NCI-H2029 (cell line): ENCODE measurements at places on chromosomes 1 and 21.

GRCh38 chr1:194062962-194063361 is 876.5 kb upstream of the B3GALT2 start:
- no peak for DNase-seq

DNA sequence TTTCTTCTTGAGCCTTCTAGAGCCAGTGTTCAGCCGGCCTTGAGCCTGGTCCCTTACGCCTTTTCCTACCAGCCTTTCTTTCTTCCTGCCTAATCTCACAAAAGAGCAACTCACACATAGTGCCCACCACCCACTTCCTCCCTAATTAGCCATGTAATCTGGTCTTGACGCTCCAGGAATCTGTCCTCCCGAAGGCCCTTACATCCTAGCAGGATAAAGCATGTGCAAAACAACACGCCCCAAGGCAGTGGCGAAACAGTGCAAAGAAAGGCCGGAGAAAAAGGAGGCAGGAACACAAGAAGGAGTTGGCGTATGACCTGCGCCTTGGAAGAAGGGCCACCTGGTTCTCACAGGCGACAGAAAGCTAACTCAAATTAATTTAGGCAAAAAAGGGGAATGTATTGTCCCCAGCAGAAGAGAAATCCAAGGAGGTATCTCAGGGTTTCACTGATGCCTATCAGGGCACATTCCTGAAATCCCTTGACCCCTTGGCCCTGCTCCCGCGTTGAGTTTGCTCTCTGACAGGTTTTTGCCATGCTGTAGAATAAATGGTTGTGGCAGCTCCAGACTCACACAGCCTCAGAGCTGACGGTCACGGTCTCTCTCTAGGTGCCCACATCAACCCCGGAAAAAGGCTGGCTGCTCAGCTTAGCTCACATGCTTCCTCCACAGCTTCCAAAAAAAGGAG is 79.0 kb downstream of the ZNF281 start:
- DNase-seq, result no peak

GRCh38 chr21:42747276-42747701 is 93.9 kb downstream of the PDE9A start:
- DNase-seq, result no peak

- no peak for DNase-seq
Measured at GRCh38 chr1:182415789-182416188, 15.3 kb upstream of the TEDDM1 start.

DNA sequence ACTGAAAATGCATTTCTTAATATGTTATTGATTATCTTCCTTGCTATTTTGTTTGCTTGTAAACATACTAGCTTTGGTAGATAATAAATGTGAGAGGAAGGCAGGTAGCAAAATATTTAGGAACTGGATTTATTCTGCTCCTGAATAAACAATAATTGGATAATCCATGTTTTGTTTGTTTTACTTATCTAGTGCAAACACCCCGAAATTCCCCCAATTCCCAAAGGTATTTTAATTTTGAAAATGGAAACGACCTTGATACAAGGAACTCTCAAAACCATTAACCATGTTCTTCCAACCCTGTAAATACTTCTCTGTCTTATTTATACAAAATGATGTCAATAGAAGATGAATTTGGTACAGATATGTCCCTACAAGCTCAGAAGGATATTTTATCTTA is 3.0 kb downstream of the USH2A start:
- DNase-seq, result no peak

GRCh38 chr1:107405236-107405635 is 264.4 kb downstream of the NTNG1 start:
- no peak for DNase-seq

- no peak for DNase-seq
Measured at GRCh38 chr1:39431927-39432326, 59.5 kb upstream of the BMP8A start.

GRCh38 chr1:246306415-246307037 is 200.6 kb downstream of the SMYD3 start:
- no peak for DNase-seq

DNA sequence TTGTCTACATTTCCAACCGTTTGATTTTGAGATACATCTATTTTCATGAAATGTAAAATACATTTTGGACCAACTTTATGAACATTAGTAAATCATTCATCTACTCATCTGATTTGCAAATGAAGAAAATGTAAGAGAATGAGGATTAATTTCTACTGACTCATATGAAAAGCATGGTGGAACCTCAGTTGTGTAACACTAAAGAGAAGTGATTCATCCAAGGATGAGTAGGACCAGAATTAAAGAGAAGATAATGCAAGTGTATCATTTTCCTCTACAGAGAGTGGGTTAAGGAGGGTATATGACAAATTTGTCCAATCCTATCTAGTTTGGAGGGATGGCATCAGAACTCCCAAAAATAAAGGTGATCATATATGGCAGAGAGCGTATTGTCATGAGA is 1967.6 kb downstream of the MRPL39 start:
- DNase-seq, result no peak

- no peak for DNase-seq
Measured at GRCh38 chr1:3685906-3686305, 33.6 kb downstream of the TP73 start.

DNA sequence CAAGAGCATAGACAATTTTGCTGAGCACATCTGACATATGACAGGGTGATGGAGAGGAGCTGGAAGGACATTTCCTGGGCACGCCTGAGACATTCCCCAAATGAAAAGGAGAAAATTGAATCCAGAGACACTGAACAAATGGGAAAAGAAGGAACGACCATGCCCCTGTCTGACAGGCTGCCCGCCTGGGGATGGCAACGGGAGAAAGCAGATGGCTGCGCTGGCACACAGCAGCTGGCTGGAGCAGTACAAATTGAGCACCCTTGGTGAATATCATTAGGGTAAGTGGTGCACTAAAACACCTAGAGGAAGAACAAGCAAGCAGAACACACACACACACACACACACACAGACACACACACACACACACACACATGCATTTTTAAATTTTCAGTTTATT is 174.3 kb upstream of the DUSP10 start:
- DNase-seq, result no peak

GRCh38 chr1:19324665-19324990 is 12.5 kb downstream of the SLC66A1 start:
- no peak for DNase-seq

GRCh38 chr1:213331631-213332175 is 280.7 kb downstream of the RPS6KC1 start:
- no peak for DNase-seq

GRCh38 chr21:34606621-34607020 is 8.3 kb downstream of the RCAN1 start:
- DNase-seq, result no peak

- no peak for DNase-seq
Measured at GRCh38 chr1:199743227-199743626, 284.3 kb upstream of the NR5A2 start.

GRCh38 chr1:76856104-76856503 is 11.2 kb upstream of the ST6GALNAC5 start:
- no peak for DNase-seq

DNA sequence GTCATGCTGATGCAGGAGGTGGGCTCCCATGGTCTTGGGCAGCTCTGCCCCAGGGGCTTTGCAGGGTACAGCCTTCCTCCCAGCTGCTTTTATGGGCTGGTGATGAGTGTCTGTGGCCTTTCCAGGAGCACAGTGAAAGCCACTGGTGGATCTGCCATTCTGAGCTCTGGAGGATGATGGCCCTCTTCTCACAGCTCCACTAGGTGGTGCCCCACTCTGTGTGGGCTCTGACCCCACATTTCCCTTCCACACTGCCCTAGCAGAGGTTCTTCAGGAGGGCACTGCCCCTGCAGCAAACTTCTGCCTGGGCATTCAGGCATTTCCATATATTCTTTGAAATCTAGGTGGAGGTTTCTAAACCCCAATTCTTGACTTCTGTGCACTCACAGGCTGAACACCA is 1188.6 kb downstream of the MRPL39 start:
- DNase-seq, result no peak

- DNase-seq, result no peak
Measured at GRCh38 chr1:155177192-155177917, 3.7 kb downstream of the TRIM46 start.

GRCh38 chr1:170749549-170749948 is 85.6 kb downstream of the PRRX1 start:
- no peak for DNase-seq

DNA sequence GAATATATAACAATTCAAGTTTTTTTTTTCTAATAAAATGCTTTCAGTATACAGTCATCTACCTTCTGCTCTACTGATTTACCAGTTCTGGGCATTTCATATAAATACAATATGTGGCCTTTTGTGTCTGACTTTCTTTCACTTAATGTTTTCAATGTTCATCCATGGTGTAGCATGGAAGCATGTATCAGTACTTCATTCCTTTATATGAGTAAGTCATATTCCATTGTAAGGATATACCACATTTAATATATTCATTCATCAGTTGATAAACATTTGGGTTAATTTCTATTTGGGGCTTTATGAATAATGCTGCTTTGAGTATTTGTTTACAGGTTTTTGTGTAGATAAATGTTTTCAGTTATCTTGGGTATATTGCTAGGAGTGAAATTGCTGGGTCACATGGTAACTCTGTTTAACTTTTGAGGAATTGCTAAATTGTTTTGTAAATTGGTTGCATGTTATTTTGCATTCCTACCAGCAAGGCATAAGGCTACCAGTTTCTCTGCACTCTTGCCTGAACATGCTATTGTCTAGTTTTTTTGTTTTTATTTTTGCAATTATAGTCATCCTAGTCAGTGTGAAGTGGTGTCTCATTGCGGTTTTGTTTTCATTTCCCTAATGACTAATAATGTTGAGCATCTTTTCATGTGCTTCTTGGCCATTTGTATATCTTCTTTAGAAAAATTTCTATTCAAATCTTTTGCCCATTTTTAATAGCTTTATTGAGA is 206.1 kb downstream of the TM2D1 start:
- no peak for DNase-seq

DNA sequence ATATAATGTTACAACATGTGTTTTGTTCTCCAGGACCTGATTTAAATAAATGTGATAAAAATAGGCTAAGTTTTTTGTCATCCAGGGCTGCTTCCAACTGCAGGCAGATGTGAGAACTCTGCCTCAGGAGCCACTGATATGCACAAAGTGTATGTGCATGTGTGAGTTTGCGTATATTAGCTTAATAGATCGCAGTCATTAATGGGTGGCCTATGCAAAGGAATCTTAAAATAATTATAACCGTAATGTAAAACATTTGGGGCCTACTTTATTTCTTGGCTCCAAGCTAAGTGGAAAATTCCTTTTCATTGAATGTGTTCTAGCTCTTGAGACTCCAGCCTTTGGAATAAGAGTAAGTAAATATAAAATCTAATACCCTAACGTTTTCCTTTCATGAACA is 16.8 kb downstream of the DHX9 start:
- DNase-seq, result no peak

DNA sequence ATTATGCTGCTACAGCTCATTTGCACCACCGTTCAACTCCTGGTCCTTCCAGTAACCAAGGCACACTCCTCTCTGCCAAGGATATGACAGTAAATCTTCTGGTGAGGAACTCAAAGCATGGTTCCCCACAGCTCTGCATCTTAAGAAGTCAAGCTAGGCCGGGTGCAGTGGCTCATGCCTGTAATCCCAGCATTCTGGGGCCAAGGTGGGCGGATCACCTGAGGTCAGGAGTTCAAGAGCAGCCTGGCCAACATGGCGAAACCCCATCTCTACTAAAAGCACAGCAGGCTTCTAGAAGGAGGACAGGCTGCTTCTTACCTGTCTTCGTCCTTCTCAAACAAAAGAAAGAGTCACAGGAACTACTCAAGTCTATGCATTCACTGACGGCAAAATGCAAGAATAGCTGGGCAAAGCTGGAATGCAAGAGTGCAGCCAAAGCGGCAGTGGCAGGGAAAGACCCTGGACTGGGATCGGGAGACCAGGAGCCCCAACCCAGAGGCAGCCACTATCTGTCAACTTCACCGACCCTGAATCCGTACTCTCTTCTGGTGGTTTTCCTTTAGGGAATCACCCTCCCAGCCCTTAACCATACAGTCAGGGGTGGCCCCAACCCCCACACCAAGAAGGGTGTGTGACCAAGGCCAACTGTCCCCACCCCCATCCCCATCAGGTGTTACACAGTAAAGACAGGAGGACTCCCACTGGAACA is 75.5 kb downstream of the NPHP4 start:
- no peak for DNase-seq

DNA sequence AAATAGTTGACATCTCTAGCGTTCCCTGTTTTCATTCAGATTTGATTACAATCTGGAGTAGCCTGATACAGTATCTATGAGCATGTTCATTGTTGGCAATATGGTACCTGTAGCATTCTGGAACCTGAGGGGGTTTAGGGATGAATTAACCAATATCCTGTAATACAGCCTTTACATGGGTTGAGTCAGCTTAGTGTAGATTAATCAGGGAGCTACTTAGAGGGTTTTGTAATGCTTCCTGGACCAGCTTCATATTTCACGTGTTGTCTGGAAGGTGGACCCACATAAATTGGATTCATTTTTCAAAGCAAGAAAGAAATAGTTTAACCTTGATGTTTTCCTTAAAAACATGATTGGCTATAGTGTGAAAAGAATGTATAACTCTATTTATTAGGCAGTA is 3.6 kb downstream of the OTUD3 start:
- DNase-seq, result no peak

DNA sequence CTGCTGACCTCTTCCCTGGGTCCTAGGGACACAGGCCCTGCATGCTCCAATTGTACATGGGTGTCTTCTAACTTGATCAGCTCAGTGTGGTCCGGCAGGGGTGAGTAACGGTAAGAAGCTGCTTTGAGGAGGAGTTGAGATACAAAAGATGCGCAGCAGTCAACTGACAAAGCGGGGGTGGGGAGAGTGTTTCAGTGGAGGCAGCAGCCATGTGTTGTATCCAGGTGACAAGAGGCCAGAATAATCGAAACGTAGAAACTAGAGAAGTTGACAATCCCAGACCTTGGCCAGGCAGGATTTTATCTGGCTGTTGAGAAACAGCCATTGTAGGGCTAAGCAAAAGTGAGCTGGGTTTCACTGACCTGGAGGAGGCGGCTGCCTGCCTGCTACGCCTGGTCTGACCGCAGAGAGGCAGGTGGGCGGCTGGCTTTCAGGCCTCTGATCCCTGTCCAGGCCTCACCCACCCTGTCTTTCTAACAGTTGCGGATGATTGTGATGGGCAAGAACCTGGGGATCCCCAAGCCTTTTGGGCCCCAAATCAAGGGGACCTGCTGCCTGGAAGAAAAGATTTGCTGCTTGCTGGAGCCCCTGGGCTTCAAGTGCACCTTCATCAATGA is 28.8 kb downstream of the PADI6 start:
- no peak for DNase-seq

DNA sequence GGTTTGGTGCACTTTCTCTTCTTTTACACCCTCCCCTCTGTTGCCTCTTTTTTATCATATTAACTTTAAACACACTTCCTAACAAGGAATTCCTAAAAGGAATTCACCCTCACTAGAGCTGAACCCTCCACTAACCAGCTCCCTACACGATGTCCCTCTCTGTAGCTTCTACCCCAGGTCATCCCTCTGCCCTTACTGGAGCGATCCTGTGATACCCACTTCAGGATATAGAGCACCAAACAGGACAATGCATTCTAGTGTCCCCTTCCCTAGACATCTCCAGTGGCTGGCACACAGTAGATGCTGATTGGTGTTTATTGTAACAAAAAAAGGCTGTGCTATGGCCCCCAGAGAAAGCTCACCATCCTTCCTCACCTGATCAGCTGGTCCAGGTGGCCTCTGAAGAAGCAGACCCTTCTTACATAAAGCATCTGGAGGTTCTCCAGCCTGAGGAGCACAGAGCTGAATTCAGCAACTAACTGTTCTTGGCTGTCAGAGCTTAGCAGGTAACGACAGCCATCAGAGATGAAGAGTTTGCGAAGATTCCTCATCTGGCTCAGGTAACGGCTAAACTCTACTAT is 1.4 kb downstream of the PRAMEF18 start:
- DNase-seq, result no peak

- no peak for DNase-seq
Measured at GRCh38 chr1:197595304-197595904, 179.9 kb downstream of the DENND1B start.
